Right ventricle myocardium superior (tissue), 1 donor: ENCODE measurements at places on chromosomes 5 and 9. TPM values are rescaled to one million over a fixed set of nuclear protein-coding genes. Genes with fewer than 3 reads are reported as not detected.

- DNase-seq: no peak
Measured at GRCh38 chr5:107990881-107991810, 320.4 kb upstream of the EFNA5 start.

DNA sequence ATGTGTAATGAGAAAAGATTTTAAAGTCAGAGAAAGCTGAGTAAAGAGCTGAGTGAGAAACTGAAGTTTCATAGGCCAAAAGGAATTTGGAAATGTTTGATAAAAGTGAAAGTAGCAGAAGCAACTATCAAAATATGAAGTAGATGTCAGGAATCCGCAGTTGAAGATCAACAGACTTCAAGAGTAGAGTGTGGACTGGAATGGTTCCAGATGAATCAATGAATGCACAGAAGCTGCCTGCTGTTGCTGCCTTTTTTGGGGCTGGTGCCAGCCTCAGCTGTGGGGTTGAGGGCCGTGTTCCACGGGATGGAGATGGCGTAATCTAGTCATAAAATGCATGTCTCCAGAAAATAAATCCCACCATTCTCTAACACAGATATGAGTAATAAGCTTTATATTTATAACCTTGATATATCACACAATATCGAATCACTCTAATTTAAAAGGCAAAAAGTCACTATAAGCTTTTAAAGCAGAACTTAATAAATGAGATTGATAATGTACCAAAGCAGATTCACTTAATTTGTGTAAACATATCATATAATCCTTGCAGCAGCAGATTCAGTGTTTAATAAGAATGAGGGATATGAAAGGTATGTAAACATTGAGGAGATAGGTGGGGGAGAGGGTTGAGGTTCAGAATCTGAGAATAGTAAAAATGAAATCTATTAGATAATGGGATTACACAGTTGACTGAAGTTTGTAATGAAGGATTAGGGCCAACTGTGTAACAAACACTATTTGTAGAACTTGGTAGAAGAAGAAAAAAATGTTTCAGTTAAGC lies 652.3 kb upstream of the FTMT start:
- DNase-seq: peak; percentile 46

The OR1K1 gene
- total RNA-seq: not detected

- DNase-seq: no peak
Measured at GRCh38 chr5:133391354-133392136, 220.8 kb downstream of the FSTL4 start.

- DNase-seq: no peak
Measured at GRCh38 chr9:100220936-100221335, 121.9 kb downstream of the INVS start.

GRCh38 chr5:168215646-168216045 lies 75.8 kb upstream of the WWC1 start:
- no peak for DNase-seq

- DNase-seq: no peak
Measured at GRCh38 chr5:204966-205670, 12.8 kb downstream of the CCDC127 start.
